Stimulated activated CD8-positive, alpha-beta memory T cell treated with anti-CD3 and anti-CD28 coated beads, Interleukin-2, amount 100 ng/mL, for 1 hour (primary cell): ENCODE measurements at places on chromosomes 1 and 21.

DNA sequence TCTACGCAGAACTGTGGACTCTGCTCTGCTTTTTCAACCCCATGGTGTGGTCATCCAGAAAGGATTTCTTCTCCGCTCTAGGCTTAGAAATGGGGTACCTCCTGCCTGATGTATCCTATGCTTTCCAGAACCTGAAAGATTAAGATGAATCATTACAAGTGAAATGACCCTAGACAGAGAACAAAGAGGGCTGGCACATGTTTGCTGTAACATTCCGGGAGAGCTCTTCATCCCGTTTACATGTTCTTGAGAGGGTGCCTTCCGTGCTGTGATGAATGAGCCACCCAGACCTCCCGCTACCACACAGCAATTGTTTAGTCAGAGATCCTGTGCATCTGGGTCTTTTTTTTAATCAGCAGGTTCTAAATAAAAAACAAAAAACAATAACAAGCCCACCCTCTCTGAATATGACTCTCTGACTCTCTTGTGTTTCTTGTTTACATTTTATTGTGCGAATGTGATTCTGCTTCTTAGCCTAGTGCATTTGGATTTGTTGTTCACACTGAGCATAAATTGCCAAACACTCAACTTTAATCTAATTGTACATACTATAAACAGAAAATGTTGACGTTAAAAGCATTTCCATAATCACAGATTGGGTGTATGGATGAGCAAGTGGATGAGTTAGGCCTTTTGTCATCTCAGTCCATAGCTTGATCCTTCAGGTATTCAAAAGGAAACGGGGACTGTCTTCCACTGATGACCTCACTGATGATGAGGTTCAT, 87.1 kb downstream of the GPR88 start:
- no peak for DNase-seq

GRCh38 chr1:28910379-28911115, 3.8 kb upstream of the EPB41 start:
- DNase-seq = no peak

DNA sequence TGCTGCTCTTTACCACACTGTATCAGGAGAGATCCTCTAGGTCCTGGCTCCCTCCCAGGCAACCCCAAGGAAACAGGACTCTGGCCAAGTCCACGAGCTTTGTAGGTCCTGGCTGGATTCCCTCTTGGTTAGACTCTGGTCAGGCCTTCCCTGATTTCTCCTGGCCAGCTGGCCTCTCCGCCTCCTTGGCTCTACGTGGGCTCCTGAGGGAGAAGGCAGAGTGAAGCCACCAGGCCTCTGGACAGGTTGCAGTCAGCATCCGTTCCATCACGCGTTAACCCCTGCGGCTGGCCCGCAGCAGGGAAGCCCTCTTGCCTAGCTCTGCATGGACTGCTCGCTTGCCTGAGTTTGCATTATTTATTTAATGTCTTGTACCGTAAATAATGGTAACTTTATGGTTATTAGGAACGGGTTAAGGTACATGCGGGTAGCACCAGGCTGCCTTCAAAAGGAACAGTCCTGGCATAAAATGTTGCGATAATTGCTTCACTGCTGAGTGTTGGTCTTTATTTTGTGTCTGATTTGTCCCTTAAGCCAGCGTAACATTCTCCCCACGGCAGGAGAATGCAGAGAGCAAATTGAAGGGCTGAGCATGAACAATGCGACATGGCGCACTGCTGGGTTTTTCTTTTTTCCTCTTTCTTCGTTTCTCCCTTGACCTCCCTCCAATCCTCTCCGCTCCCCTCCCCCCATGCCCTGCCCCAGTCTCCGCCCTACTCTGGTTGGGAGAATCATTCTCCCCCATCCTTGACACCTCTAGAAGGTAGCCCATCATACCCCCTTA, 100.3 kb downstream of the RNF220 start:
- no peak for DNase-seq

GRCh38 chr1:178189814-178190213, 95.9 kb downstream of the RASAL2 start:
- no peak for DNase-seq

DNA sequence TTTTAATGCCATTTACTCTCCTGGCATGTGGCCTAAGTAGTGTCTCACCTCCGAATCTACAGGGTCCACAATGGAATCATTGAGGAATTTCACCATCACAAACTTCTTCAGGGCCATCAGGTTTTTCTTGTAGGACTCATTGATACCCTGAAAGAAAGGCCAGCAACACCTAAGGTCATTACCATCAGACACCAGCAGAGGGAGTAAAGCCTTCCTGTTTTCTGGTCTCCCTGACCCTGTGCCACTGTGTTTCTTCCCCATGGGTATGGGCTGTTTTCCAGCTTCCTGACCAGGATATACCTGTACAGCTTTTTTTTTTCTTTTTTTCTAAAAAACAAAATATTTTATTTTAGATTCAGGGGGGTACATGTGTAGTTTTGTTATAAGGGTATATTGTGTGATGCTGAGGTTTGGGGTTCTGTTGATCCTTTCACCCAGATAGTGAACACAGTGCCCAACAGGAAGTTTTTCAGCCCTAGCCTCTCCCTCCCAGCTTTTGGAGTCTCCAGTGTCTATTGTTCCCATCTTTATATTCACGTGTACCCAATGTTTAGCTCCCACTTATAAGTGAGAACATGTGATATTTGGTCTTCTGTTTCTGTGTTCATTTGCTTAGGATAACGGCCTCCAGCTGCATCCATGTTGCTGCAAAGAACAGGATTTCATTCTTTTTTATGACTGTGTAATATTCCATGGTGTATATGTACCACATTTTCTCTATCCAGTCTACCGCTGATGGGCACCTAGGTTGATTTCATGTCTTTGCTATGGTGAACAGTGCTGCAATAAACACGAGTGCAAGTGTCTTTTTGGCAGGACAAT, 18.3 kb downstream of the PPT1 start:
- DNase-seq = peak; percentile 16

DNA sequence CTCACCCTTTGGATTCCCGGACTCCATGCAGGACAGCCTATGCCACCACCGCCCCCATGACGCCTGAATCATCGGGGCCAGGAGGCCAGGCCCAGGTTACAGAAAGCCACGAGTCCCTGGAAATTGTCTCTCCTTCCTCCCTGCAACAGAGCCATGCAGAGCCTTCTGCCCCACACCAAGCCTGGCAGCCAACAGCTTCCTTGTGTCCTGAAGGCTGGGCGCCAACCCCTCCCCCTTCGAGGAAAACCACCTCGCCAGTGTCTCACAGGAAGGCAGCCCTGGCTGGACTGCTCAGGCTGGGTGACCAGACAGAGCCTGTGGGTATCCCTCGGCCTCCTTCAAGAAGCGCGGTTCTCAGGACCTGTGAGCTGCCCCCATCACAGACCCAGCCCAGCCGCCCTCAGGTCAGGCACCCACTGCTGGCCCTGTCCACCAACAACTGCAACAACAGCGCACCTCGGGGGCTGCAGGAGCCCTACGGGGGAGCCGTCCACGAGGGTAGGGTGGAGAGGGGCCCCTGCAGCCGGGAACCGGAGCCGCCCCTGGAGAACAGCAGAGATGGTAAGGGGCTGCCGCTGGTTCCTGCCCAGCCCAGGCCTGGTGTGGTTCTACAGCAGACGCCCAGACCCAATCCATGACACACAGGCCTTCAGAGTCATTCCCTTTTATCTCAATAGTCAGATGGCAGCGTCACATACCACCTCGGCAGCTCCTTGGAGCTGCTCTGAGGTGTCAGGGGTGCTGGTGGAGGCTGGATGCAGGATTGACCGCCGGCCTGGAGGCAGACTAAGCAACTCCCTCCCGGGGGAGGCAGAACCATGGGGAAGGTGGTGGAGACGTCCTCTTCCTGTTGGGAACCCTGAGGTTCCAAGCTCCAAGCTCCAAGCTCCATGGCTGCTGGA, 23.7 kb downstream of the KIAA1614 start:
- no peak for DNase-seq

DNA sequence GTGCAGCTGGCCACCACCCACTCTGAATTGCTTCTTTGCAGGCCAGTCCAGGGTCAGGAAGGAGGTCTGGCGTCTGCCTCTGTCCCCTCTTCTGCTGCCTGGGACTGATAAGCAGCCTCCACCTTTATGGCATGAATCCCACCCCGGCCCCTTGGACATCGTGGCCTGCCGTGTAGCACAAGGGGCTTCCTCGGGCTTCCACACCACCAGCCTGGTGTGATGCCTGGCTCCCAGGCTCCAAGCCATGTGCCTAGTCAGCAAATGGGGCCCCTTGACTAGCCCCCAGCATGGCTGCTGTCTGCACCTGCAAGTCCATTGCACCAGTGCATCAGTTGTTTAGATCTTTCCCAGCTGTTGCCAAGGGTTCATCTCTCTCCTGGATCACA, 9.9 kb upstream of the ARF1 start:
- no peak for DNase-seq

DNA sequence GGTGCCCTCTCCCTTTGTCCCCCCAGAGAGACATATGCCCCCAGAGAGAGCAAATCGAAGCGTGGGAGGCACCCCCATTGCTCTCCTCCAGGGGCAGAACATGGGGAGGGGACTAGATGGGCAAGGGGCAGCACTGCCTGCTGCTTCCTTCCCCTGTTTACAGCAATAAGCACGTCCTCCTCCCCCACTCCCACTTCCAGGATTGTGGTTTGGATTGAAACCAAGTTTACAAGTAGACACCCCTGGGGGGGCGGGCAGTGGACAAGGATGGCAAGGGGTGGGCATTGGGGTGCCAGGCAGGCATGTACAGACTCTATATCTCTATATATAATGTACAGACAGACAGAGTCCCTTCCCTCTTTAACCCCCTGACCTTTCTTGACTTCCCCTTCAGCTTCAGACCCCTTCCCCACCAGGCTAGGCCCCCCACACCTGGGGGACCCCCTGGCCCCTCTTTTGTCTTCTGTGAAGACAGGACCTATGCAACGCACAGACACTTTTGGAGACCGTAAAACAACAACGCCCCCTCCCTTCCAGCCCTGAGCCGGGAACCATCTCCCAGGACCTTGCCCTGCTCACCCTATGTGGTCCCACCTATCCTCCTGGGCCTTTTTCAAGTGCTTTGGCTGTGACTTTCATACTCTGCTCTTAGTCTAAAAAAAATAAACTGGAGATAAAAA, 8.4 kb downstream of the EFNA3 start:
- no peak for DNase-seq

GRCh38 chr1:203362720-203363025, 11.8 kb upstream of the FMOD start:
- DNase-seq = no peak

- no peak for DNase-seq
Observed at GRCh38 chr1:40808444-40808843, 24.9 kb downstream of the KCNQ4 start.

DNA sequence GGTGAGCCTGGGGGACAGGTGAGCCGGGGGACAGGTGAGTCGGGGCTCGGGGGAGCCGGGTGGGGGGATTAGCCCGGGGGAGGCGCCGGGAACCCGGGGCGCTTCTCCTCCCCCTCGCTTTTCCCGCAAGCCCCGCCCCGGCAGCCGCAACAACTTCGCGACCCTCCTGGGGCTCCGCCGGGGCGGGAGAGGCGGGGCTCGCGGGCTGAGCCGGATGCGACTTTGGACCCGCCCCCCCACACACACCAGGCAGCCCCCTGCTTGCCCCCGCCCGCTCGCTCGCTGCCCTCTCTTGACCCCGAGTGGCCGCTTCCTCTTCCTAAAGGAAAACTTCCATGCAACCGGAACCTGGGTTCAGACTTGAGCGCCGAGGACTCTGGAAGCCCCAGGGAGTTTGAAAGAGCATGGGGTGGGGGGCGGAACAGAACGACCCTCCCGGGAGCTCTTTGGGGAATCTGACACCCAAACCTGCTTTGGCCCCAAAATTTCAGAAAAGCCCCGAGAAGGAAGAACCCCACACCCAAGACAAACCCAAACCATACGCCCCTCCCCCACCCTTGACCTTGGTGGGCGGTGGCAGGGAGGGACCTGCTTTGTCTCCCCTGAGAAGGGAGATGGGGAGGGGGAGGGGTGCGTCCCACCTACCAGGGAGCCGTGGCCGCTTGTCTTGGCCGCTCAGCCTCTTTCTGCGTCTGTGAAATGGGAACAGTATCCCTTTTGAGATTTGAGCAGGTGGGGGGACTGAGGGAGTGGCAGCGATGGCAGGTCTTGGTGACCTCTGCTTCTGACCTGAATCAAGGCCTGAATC, 550 bp downstream of the ARHGEF16 start:
- no peak for DNase-seq

DNA sequence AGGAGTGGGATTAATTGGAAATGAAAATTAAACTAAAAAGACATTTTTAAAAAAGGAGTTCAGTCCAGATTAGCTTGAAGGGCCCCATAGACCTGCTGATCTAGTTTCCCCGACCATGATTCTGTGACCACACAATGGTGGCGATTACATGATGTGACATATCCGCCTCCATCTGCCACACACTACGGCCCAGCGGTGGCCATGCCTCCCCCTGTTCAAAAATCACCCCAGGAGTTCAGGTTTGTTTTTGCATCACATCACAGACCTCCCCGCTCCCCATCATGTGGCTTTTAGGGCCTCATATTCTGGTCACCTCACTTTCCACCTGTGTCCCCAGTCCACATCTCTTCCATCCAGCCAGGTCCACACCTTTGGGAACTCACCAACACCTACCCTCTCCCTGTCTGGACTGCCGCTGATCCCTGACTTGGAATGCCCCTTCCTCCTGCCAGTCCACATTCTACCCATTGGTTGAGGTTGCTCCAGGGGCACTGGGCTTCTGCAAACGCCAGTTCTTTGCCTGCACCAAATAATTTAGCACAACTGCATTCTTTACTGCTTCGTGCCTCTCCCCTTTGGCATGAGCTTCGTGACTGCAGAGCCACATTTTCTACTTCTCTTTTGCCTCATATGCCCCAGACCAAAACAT, 38.9 kb downstream of the CD247 start:
- no peak for DNase-seq

GRCh38 chr1:101245246-101245927, 8.6 kb downstream of the S1PR1 start:
- DNase-seq = no peak

DNA sequence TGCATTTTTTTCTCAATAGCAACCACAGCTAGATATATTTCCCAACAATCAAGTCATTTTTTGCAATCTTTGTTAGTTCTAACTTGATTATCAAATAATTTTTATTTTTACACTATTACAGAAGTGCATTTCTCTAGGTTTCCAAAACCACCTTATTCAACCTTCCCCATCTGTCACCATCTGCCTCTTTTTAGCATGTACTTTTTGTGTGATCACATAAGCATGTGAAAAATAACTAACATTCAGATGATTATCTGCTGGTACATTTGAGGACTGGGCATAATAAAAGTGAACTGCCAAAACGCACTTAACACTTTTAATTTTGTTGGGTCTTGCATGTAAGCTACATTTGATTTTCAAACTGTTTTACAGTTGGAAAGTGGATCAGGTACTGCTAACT, 291.5 kb downstream of the AKT3 start:
- DNase-seq = no peak
